NCI-H460 (cell line): ENCODE measurements at places on chromosomes 5 and 9.

GRCh38 chr5:56164376-56164775 lies 68.8 kb downstream of the ANKRD55 start:
- DNase-seq = no peak

- DNase-seq = no peak
Measured at GRCh38 chr5:115336201-115336720, 39.8 kb upstream of the CCDC112 start.

DNA sequence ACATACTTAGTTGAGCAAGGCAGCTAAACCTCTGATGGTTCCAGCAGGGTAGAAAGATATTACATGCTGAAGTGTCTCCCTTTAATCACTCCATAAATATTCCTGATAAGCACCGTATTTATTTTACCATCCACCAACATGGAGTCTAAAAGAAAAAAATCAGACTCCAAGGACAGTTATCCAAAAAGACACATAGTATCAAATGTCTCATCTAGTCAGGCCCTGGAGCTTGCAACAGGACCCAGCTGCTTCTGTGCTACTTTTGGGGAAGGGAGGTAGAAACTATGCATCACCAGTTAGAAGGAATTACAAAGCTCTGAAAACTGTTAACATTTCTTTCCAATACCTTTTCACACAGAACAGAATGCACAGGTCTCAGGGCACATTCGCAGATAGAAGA lies 88.1 kb downstream of the S1PR3 start:
- DNase-seq = no peak

DNA sequence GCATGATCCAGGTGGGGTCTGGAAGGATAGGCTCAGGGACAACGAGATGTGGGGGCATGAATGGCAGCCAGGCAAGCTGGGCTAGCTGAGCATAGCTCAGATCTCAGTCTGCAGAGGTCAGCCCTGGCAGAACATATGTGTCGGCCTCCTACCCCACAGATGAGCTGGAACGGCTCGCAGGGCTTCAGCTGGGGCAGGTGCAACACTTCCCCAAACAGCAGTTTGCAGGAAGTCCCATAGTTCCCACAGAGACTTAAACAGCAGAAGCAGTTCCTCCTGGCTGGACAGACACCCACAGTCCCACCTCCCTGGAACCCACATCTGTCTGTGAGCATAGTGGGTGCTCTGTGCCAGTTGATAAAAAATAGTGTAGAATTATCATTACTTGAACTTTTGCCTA lies 404.6 kb downstream of the GADD45G start:
- DNase-seq = no peak

DNA sequence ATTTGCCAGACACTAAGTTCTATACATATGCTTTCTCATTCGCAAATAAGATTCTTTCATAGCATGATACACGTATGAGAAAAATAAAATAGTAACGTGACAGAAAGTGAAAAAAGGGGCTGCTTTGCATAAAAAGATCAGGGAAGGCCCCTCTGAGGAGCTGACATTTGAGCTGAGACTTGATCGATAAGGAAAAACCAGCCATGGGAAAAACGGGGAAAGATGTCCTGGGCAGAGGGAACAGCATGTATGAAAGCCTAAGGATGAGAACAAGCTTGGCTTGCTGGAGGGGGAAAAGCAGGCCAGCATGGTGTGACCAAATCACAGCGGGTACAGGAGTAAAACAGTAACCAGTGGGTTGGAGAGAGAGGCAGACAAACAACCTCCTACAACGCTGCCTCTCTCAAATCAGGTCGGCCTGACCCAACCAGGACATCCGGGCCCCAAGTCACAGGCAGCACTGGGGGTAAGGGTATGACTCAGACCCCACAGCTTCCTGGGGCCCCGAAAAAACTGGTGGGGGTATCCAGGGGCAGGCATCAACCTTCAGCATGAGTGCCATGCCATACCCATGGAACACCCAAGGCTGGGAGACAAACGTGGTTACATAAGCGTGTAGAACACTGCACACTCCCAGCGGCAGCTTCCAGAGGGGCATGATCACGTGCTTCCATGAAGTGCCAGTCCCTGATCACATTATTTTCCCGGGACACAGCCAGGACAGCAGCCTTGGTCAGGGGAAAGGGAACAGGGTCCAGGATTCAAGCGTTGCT lies 2.2 kb downstream of the TNIP1 start:
- DNase-seq = no peak
